Stimulated activated CD4-positive, alpha-beta T cell treated with anti-CD3 and anti-CD28 coated beads, Interleukin-1b, Interleukin-23, amount 100 ng/mL, for 1 hour (primary cell): ENCODE measurements at places on chromosomes 6 and 20.

DNA sequence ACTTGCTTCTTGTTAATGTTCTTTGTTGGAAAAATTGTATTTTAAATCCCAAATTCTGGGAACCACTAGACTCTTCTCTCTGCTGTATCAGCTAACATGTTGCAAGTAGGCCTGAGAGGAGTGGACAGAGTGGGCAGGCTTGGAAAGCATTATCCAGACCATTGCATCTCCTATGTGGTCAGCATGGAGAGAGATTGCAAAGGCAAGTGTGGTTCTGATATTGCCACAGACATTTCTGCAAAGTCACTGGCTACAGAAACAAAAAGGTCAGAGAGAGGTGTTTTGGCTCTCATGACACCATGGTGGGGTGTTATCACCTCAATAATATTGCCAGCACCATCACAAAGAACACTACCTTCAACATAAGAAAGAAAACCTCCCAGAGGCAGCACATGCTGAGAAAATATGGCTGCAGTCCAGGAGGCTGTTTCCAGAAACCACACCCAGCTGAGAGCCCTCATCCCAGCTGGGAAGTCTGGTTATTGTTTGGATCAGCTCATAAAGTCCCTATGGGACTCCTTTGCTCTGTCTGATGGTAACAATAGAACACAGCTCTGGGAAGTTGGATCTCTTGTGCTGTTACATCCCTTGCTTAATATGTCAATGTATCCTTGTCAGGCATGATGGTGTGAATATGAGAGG, 78.2 kb upstream of the TBX18 start:
- DNase-seq: no peak

- no peak for DNase-seq
Observed at GRCh38 chr6:30991891-30992290, 8.4 kb downstream of the MUC21 start.

- no peak for DNase-seq
Observed at GRCh38 chr6:75213112-75213511, 7.3 kb upstream of the COL12A1 start.

DNA sequence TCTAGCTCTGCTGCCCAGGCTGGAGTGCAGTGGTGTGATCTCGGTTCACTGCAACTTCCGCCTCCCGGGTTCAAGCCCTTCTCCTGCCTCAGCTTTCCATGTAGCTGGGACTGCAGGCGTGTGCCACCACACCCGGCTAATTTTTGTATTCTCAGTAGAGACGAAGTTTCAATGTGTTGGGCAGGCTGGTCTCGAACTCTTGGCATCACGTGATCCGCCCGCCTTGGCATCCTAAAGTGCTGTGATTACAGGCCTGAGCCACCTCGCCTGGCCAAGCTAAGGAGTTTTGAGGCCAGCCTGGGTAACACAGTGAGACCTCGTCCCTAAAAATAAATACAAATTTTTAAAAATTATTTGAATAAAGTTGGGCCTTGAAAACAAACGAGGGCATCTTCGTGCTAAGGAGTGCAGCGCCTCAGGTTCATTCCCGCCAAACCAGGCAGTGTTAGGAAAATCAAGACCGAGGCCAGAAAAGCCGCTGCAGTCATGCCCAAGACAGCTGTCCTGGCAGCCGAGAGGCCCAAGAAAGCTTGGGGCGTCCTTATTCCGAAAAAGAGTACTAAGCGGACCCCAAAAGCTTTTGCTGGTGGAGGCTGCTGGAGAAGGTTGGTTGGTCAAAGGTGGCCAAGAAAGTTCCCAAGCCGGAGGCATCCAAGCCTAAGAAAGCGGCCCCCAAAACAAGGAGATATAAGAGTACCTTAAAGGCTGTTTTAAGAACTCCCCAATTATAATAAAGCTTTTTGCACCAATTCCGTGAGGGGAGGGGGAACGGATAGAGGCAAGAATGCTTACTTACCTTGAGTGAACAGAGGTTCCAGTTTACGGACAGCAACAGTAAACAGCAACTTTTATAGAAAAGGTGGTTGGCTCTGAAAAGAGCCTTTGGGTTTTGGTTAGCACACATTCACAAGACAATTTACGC, 109.0 kb downstream of the HFE start:
- no peak for DNase-seq

- no peak for DNase-seq
Observed at GRCh38 chr6:26493258-26493657, 6.8 kb upstream of the BTN1A1 start.

DNA sequence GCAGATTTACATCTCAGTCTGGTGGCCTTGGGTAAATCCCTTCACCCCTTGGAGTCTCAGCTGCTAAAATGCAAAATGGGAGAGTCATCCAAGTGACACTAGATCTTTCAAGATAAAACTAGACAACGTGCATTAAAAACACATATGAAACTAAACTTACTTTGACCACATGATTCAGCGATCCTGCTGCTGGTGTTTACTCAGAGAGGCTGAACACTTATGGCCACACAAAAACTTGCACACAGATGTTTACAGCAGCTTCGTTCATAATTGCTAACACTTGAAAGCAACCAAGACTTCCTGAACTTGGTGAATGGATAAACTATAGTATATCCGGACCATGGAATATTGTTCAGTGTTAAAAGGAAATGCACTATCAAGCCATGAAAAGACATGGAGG, 55.3 kb upstream of the GPR6 start:
- no peak for DNase-seq

DNA sequence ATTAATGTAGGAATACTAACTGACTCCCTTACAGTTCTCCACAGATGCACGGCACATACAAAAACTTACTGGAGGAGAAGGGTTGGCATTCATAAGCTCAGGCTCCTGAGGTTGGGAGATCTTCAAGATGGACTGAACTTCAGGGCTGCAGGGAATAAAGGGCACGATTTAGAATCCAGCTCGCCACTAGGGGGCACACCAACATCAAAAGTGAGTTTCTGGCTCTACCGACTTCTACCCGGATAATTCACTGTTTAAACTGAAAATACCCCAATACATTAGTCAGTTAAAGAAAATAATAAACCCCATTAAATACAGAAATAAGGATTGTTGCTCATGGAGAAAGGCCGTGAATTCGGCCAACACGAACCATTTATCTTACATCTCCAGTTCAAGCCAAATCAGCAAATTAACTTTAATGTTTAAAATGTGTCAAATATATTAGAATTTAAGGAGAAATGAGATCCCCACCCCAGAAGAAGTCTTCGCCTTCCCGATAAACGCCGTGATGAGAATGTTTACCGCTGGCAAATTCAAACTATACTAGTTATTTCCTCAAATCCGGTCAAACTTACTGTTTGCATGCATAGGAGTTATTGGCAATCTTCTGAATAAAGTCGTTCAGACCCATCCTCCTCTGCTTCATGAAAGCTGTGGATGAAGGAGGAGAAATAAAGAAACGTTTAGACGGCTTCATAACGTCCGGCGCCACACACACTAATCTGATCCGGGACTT, 121.7 kb upstream of the SLC2A12 start:
- peak; percentile 65 for DNase-seq

GRCh38 chr6:127950566-127951145, 49.8 kb upstream of the THEMIS start:
- DNase-seq: no peak

- DNase-seq: no peak
Observed at GRCh38 chr20:16158976-16159286, 414.3 kb downstream of the KIF16B start.

GRCh38 chr6:37988127-37988526, 168.6 kb downstream of the ZFAND3 start:
- no peak for DNase-seq

DNA sequence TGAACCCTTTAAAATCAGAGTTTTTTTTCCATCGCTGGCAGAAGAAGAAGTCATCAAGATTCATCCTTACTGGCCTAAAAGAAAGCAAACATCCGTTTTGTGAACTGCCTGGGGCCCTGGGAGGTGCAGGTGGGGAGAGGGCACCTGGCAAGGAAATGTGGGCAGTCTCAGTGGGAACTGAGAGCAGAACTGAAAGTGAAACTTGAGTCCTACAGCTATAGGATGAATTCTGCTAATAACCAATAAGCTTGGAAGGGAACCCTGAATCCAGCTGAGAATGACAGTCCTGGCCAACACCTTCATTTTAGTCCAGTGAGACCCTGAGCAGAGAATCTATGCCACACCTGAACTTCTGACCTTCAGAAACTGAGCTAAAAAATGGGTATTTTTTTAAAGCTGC, 130.1 kb upstream of the ASCC3 start:
- DNase-seq: no peak

DNA sequence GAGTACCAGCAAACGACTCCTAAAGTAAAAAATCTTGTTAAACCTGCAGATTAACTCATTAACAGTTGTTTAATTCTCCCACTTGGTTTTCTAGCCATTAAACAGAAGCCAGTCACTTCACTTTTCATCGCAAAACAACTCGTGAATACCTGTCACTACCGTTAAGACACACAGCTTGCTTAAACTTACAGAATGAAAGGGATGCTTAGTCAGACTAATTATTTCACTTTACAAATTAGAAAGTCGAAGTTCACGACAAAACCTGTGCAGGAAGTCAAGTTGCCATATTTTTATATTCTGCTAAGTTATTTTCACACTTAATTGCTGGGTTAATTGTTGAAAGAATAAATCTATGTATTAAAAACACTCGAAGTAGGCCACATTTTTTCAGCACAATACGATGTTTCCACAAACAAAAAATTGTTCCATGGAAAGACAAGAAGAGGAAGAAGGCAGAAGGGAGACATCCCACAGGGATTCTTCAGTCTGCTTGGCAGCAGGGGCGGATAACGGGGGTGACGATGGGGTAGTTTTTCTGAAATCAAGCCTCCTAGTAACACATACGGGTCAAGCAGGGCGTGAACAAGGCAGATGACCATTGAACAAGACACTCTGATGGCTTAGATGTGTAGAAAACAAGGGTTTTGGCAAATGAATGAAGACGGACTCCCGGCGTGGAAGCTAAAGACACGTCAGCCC, 933 bp downstream of the SSR1 start:
- no peak for DNase-seq

DNA sequence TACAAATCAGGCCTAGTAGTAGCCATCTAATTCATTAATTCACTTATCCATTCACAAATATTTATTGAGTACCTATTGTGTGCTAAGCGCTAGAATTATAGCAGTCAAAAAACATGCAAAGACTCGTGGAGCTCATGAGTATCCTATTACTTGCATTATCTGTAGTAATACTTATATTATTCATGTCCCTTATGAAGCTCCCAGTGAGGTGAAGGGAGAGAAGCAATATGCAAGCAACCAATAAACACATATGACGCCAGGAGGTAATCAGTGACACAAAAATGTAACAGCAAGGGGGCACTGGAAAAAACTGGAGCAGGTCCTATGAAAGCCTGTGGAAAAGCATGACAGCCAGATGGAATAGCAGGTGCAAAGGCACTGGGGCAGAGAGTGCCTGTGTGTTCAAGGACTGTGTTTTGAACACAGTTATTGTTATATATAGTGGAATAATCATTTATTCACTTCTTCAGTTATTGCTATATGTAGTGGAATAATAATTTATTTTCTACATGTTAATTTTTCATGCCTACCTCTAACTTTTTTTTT, 109.5 kb downstream of the KIF13A start:
- DNase-seq: no peak

GRCh38 chr6:32554116-32554965, 24.3 kb upstream of the HLA-DRB5 start:
- DNase-seq: no peak

DNA sequence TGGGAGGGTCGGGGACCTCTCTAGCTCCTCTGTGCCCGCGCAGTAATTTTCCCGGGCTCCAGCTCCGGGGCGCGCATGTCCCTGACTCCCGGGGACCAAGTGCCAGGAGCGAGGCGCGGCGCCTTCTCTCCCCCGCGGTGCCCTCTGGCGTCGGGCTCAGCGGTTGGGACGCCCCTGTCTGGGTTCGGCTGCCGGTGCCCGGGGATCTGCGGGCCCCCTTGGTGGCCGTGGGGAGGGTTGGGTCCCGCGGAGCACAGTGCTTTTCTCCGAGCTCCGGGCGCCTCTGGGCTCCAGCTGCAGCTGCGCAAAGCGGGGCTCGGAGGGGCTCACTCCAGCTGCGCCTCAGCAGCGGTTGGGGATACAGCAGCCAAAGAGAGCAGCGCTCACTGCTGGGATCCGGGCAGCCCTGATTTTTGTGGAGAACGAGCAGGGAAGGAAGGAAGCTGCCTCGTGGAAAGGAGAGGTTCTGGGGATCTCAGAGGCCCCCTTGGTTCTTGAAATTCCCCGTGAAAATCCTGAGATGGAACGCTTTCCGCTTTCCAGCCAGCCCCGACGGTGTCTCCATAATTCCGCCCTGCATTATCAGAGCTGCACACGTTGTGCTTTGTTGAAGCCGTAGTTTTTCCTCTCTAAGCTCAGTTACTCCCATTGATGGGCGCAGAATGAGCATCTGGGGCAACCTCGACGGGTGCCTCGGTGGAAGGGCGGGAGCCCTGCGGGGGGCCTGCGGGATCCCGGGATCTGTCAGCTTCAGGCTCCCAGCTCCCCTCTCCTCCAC, 861 bp downstream of the PPP1R14C start:
- no peak for DNase-seq

DNA sequence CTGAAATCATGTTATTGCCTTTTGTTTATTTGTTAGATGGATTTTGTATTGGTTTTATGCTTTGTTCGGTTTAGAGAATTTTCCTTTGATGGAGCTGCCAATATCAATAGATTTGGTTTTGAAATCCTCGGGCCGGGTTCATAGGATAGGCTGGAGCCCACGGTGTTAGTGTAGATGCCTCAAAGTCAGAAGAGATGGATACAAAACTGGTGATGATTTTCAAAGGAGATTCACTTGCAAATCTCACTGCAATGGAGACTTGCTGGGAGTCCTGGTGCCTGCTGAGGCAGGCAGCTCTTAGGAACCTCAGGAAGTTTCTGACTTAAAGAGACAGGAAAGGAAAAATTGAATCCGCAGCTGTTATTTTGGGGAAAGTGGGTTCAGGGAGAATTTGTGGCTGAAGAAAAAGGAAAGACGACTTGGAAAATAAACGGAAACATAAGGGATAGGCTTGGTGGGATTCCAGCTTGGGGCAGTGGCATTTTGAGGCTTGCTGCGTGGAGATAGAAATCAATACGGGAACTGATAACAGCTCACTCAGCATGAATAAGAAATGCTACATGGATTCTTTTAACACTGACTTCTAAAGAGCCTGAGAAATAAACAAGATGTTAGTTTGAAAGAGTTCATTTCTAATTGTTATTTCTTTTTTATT, 241.6 kb downstream of the PHACTR1 start:
- no peak for DNase-seq
